Left renal pelvis (tissue), 4 donors: ENCODE measurements at places on chromosomes 13 and 19. TPM values are rescaled to one million over a fixed set of nuclear protein-coding genes. Genes with fewer than 3 reads are reported as not detected.

GRCh38 chr19:16400911-16401591 is 70.7 kb downstream of the EPS15L1 start:
- DNase-seq: no peak

DNA sequence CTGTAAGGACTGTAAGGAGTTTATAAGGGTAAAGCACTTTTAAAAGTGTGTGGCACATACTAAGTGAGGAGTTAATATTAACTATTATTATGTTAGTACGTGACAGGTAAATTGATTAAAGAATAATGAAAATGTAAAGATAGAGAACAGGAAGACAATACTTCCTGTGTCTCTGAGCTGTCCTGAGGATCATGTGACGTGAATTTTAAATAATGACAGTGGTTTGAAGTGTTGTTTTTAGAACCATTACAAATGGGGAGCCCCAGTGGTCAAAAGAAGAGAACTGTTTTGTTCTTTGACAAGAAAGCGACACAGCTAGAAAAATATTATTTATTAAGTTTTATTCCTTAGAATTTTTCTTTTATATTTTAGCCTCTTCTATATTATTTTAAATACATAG is 241.2 kb upstream of the STARD13 start:
- no peak for DNase-seq

DNA sequence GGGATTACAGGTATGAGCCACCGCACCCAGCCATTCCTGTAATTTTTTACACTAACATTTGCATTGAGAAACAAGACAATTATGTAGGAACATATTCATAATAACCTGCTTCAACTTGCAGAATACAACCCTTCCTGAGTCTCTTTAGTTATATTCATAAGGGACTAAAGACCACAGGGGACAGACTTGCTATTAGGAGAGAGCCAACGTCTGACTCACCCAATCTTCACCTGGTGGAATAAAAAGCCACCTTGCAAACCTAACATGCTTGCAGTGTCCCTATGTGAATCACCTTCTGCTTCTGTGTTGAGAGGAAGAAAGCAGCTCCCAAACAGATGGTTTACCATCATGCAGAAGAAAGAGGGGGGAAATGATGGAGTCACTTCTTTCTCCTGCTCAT is 456.1 kb downstream of the PCDH9 start:
- no peak for DNase-seq

DNA sequence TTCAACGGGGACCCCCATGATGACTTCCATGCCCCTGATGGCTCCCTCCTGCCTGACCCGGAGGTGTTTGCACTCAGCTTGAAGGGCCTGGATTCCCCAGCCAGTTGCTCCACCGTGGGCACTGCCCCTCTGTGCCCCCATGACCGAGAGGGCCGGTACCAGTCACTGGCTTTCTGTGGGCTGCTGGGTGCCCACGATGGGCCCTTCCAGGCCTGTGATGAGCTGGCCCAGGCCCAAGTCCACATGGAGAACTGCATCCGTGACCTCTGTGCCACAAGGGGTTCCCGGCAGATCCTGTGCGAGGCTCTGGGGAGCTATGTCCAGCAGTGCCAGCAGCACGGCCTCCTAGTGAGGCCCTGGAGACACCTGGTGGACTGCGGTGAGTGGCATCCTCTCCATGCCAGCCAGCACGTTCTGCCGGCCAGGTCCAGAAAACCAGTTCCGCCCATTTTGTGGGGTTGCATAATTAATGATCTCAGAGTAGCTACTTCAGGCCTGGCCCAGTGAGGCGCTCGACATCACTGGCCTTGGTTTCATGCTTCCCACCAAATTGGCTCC is 34.9 kb upstream of the FXYD3 start:
- no peak for DNase-seq

DNA sequence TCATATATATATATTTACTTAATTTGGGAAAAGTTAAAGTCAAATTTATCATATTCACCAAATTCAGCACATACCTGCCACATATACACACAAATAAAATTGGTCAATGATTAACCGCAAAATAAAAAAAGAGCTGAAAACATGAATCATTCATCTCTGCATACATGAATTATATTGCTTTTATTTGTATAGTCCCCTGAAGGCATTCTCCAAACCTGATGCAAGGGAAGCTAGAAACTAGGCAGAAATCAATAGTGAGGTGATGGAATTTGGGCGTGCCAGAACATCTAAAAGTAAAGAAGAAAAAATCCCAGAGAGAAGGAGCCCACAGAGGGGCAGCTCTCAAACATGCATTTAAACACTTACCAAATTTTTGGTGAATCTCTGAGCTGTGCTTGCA is 60.1 kb downstream of the UFM1 start:
- no peak for DNase-seq

The LATS2 gene
- polyA plus RNA-seq: 28.5 TPM

- DNase-seq: no peak
Observed at GRCh38 chr19:4566402-4567051, 7.0 kb upstream of the SEMA6B start.

- no peak for DNase-seq
Observed at GRCh38 chr13:52744842-52745375, 5.3 kb upstream of the CNMD start.
